ENCODE measurements at places on chromosomes 4 and X.

DNA sequence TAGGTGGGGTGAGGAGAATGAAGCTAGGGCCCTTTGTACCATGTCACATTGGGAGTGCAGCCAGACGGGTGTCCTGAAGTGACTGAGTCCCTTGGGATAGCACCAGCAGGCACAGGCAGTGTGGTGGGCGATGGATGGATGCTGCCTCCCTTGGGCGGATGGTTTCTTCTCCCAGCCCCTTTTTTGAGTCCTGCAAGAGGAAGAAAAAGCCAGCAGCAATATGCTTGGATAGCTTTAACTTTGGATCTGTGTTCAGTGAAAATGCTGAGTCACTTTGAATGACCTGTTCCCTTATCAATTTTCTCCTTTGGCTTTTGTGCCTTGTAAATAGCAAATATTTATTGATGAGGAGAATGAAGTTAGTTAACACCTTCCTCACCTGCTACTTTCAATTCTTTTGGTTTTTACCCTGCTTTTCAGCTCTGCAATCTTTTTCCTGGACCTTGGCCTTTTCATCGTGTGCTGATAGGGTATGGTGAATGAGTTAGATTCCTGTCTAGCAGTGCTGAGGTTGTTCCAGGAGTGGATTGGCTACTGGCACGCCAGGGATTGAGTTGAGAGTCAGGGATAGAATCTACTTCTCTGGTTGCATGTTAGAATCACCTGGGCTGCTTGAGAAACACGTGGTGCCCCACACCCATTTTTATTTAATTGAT lies 10.2 kb downstream of the DCUN1D4 start:
- no peak for DNase-seq

DNA sequence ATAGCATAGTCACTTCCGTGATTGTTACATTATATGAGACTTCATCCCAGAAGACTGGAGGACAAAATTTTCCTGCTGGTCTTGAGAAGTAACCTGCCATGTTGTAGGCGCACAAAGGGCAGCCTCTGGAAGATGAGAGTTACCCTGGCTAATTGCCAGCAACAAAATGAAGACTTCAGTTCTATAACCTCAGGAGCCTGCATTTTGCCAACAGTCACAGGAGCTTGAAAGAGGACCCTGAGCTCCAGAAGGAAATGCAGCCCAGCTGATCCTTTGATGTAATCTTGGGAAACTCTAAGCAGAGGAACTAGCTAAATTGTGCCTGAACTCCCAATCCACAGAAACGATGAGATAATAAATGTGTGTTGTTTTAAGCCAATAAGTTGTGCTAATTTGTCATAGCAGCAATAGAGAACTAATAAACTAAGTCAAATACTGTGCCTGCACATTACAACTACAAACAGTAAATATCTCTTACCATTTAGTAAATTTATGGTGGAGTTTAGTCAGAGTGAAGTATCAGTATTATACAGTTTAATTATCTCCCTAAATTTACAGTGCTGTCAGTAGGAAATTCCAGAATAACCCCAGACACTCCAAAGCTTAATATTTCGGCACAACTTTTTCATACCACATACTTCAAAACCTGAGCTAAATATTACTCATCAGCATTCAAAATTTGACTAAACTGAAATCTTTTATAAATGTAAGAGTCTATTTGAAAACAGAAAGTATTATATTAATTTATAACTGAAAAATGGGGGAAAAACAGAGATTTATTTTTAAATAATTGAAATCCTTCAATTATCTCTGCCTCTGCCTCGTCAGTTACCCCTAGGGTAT lies 90.1 kb upstream of the MAPK10 start:
- no peak for DNase-seq

GRCh38 chr4:12186526-12186925 lies 757.8 kb upstream of the HS3ST1 start:
- DNase-seq: no peak

DNA sequence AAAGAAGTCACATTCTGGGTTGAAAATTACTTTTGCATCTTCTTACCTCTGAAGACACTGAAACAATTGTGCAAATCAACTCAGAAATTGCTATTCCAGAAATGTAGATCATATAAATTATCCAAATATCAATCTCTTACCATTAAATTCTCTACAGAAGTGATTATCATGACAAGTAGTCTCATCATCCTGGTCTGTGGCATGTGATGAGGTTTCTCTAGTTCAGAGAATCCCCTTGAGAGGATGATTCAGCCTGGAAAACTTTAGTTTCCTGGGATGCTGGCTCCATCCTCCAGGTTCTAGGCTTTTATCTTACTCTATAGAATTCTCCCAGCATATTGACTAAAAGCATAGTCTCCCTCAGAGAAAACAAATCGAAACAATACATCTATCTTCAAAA lies 76.2 kb upstream of the S100G start:
- no peak for DNase-seq
